Adipose tissue (tissue), 3 donors: ENCODE measurements at places on chromosomes 2 and 18. TPM values are rescaled to one million over a fixed set of nuclear protein-coding genes. Genes with fewer than 3 reads are reported as not detected.

UGT1A10 gene
- not detected for polyA plus RNA-seq

SLC5A7 gene
- polyA plus RNA-seq: 0.03 TPM

POMC gene
- 9.8 TPM for polyA plus RNA-seq

SDC1 gene
- polyA plus RNA-seq: 1.5 TPM

FBXO41 gene
- 0.45 TPM for polyA plus RNA-seq

SKOR2 gene
- not detected for polyA plus RNA-seq

FOXI3 gene
- not detected for polyA plus RNA-seq

GPR45 gene
- polyA plus RNA-seq: not detected

CLEC4F gene
- polyA plus RNA-seq: 1.6 TPM

CYP1B1 gene
- polyA plus RNA-seq: 43.9 TPM

ADCYAP1 gene
- polyA plus RNA-seq: 0.34 TPM
